ENCODE measurements at places on chromosomes 1 and 21.
A peak's percentile ranks its signal among the peaks of the same experiment; 100 is the strongest.

- DNase-seq = no peak
Observed at GRCh38 chr1:215581896-215582295, 14.8 kb downstream of the KCTD3 start.

DNA sequence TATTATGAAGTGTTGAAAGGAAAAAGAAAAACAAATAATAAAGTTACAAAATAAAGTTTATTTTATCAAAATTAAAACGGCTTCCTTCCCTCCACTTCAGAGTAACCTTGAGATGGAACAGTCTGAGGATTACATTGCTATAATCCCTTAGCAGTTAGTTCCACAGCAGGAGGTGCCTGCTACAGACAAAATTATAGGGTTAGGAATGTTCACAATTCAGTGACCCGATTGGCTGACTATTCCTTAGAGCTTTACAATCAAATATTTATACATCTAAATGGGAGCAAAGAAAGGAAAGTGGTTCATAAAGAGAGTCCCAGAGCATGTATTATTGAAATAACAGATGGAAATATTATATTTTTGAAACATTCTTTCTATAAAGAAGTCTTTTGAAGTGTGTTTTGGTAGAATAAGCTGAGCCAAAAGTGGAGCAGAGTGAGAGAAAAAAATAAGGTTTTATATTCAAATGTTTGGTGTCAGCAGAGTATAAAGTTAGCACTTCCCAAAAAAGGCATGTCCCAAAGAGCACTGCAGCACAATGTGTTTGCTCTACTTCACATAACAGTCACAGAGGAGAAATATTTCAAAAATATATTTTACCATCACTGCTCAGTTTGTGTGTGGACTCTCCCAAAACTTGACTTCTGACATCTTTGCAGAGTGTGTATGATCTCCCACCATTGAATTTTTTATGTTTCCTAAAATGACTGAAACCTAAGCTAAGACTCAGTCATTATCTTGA is 71.4 kb upstream of the GORAB start:
- no peak for DNase-seq

- no peak for DNase-seq
Observed at GRCh38 chr21:42202321-42202720, 16.6 kb upstream of the ABCG1 start.

DNA sequence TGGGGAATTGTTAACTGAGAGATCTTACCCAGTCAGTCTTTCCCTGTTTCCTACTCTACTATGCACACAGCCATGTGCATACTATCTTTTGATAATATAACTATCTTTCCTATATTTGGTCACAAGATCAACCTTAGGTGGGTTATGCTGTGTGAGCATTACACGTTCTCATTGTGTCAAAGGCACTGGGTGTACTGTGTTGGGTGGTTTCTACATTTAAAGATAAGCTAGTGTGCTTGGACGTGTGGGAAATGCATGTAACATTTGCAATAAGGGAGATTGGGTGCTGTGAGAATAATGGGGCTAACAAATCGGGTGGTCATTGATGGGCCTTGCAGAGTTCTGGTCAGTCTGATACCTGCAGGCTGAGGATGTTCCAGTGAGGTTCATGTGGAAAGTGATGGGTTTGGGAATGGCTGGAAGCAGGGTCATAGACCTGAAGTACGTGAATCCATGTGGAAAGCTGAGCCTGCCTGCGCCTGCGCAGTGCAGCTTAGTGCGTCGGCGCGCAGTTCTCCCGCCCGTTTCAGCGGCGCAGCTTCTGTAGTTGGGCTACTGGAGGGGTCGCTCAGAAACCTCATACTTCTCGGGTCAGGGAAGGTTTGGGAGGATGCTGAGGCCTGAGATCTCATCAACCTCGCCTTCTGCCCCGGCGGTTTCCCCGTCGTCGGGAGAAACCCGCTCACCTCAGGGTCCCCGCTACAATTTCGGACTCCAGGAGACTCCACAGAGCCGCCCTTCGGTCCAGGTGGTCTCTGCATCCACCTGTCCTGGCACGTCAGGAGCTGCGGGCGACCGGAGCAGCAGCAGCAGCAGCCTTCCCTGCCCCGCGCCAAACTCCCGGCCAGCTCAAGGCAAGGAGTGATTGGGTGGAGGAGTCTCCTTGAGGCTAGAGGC is at the start of gene MSH4:
MSH4 (plus strand) TSS at position 507 of the 897 bp plus-strand sequence; CDS start at position 611, 104 bp downstream.
- peak; percentile 52 for DNase-seq

DNA sequence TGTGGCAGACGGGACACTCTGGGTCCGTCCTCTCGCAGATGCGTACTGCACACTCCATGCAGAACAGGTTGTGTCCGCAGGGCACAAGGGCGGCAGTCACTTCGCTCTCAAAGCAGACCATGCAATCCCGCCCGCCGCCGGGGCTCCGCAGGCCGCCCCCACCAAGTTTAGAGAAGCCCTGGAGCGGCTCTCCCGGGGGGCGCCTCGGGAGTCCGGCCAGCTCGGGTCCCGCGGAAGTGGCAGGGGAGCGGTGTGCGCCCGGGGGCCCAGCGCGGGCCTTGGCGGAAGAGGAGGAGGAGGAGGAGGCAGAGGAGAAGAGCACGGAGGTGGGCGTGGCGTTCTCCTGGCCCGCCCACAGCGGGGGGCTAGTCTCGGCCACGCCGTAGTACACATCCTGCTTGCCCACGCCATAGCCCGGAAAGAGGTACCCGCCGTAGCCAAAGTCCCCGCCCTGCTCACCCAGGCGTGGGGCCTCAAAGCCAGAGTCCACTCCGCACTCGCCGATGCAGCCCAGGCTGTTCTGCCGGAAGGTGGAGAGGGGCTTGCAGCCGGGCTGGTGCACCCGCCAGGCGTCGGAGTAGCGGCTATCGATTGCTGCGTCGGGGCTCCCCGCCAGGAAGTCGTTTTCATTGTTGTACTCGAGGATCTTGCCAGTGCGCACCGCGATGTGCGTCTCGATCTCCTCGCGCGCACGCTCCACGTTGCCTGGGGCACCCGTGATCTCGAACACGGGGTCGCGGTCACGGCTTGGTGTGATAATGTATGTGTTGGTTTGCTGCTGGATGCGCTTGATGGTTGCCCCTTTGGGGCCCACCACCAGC is 5.4 kb downstream of the MEX3A start:
- no peak for DNase-seq

DNA sequence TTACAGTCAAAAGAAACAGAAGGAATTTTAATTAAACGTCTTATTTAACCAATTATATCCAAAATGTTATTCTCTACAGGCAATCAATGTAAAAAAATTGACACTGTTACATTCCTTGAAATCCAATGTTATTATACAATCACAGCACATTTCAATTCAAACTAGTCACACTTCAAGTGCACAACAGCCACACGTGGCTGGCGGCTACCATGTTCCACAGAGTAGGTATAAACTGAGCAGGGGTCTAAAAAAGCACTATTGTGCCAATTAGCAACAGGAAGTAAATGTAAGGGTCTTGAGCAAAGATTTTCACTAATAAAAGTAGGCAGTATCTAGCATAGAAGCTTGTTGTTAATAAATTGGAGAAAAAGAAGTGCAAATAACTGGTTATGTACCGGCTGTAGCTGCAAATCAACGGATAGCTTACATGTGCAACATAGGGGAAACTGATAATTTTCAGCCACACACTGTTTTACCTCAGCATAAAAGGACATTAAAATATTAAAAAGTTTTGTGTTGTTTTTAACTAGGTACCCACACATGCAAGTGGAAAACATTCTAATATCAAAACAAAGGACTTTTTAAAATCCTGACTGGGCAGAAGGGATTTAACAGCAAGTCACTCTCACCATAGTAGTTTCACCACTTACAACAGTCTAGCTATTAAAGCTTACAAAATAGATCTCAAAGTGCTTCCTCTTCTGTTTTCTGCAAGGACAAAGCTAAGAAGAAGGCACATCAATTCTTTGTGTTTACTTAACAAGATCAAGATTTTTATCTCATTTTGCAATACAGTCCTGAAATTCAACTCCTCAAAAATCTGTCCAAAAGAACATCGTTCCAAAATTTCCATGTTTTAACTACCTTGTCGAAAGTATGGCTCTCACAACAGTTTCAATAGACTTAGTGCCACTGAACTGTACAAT is 2.5 kb downstream of the CSDE1 start:
- DNase-seq = no peak

DNA sequence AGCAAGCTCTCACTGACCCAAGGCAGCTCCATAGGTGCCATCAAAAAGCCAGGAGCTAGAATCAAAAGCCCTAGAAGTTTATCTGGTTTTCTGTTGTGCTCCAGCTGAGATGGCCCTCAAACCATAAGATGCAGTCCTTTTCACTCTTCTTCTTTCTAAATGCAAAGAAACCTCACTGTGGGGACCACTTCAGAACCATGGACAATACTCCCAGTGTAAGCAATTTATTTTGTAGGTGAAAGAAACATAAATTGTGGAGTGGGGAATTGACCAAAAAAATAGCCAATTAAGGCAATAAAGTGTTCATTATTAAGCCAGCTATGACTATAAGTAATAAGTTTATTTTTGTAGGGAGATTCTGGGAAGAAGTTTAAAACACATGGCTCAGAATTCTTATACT is 1399.9 kb downstream of the PLA2G4A start:
- DNase-seq = no peak

GRCh38 chr21:46226920-46227599 is 1.5 kb downstream of the LSS start:
- DNase-seq = no peak

DNA sequence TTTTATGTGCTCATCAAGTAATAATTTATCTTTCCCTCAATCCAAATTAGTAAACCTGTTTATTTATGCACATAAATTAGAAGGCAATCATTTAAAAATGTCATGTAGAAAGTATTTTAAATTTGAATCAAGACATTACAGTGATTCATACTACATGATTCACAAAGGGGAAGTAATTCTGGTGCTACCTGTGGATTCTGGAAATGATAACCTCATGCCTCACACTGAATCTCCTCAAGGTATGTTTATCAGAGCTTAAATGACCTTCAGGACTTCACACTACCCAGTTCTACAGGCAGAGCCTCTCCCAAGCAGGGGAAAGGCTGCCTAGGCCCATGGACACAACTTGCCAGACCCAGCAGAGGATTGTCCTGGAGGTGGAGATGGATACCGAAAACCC is 25.2 kb upstream of the TDRD10 start:
- no peak for DNase-seq

DNA sequence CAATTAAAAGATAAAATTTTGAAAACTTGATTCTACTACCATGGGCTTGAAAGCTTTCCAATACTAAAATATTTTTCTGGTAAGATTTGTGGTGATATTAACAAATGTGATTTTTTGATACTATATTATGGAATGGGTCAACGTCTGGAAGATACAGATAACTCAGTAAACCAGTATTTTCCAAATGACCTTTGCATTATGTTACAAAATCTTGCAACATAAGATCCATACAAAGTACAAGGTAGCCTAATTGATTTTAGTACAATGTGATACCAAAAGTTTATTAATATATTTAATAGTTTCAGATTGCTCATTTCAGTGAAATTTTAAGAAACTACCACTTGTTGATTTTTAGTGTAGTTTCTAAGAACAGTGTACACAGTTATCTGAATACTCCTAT is 236.2 kb downstream of the KIF26B start:
- DNase-seq = no peak

- no peak for DNase-seq
Observed at GRCh38 chr1:99251308-99251707, 13.0 kb upstream of the PLPPR4 start.

DNA sequence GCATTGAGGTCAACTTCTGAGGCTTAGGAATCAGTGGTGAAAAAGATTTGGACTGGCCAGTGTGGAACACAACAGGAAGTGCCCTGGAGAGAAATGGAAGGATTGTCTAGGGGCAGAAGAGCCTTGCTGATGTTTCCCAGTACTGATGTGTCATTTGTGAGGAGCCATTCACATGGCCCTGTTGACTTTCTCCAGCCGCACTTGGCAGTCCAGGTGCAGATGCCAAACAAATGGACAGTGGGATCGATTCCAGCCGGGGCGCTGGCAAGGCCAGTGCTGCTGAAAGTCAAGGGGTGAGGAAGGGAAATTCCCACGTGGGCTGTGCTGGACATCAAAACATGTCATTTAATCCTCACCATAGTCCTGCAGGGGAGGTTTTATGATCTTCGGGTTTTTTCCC is 4.9 kb upstream of the TRIM63 start:
- no peak for DNase-seq

- no peak for DNase-seq
Observed at GRCh38 chr1:204280099-204280961, 66.5 kb upstream of the GOLT1A start.

GRCh38 chr1:92583821-92584760 is 97.4 kb upstream of the GFI1 start:
- no peak for DNase-seq

DNA sequence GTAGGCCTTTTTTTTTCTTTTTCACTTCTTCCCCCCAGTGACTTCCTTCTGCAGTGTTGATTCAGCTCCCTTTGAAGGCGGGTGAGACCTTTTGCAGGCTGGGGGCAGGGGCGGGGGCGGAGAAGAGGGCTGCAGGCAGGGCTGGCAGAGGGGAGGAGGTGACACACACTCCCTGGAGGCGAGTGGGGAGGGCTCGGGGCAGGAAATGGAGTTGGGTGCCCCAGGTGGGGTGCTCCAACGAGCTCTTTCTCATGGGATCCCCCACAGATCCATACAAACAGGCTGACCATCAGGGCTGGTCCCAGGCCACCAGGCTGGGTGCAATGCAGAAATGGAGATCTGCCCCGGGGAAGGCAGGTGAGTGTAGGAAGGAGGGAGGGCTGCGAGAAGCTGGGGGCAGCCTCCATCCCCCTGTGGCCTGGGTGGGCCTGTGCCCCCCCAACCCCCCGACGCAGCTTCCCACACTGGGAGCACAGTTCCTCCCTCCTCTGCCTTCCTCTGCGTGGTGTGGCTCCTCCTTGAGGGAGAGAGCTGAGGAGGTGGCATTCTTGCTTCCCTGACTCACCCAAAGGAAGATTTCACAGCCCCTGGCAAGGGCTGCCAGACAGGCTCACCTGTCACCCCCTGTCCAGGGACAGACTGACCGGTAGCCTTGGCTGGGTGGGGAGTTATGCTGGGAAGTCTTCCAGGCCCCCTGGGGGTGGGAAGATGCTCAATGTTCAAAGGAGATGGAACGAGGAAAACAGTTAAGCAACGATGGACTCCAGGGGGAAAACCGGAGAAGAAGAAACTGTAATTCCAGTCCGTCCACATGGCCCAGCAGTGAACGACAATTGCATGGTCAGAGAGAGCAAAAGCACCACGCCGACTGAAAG is 7.1 kb upstream of the ITGB2 start:
- no peak for DNase-seq

DNA sequence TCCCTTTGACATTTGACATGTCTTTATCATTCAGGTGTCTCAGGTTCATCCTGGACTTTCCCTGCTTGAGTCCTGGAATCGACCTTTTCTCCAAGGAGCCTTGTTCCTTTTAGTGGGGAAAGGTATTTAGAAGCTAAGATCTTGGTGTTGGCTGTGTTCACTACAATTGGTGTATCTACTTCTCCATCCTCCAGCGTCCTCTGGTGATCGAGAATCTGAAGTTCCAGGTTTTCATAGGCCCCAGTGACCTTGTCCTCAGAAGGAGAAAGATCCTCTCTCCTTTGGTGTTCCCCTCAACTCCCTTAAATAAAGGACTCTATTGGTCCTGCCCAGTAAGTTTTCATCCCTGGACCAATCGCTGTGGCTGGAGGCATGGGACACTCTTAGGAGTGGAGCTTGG is 22.1 kb downstream of the MROH7 start:
- no peak for DNase-seq

- peak; percentile 41 for DNase-seq
Observed at GRCh38 chr1:111736548-111737215, 2.5 kb downstream of the INKA2 start.

- DNase-seq = no peak
Observed at GRCh38 chr1:3015269-3015635, 6.0 kb upstream of the ACTRT2 start.

All from DMS 273 treated with DMSO at 0.1 percent for 48 hours (cell line).